ENCODE measurements at places on chromosomes 2 and 18. TPM values are rescaled to one million over a fixed set of nuclear protein-coding genes. Genes with fewer than 3 reads are reported as not detected.

DNA sequence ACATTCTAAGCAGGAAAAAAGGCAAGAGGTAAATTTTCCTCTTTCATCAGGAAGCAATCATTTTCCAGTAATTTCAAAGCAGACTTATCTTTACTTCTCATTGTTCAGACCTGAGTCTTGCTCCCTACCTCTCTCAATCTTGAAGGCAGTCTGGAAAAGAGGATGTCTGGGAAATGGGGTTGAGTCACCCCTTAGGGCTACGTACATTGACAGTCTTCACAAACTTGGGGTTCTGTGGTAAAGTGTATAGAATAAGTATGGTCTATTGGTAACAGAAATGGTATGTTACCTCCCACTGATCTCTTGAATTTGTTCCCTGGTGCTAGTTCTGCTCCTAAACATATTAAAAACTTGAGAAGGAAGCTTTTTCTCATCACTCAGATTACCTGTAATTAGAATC is 361.3 kb downstream of the SS18 start:
- DNase-seq: no peak

GRCh38 chr18:75036917-75037688 is 171.8 kb downstream of the PTGR3 start:
- DNase-seq: no peak

- no peak for DNase-seq
These were observed 176.6 kb downstream of the EN1 start for GRCh38 chr2:118670838-118671237.

DNA sequence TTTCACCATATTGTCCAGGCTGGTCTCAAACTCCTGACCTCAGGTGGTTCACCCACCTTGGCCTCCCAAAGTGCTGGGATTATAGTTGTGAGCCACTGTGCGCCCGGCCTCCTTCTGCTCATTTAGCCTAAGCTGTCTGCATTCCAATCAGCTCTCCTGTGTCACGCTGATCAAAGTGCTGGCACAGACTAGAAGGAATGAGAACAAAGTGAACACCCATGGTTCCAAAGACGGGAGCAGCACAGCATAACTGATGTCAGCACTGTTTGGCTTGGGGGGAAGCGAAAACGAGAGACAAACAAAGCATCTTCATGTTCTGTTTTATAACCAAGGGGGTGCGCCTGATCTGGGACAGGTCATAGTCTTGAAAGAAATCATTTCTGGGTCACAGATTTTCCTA is 43.3 kb downstream of the DIPK1C start:
- no peak for DNase-seq

DNA sequence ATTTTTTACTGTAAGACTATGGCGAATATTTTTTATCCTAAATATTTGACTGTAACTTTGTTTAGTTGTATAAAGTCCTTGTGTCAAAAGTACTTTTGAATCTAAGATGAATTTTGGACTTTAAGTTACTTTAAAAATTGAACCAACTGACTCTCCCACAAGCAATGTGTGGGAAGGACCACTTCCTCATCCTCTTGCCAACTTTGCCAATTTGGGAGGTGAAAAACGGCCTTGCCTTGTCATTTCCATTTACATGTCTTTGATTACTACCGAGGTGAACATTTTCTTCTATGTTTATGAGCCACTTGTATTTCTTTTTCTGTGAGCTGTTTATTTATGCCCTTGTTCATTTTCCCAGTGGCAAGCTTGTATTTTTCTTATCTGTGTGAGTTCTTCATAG is 12.8 kb upstream of the MSGN1 start:
- DNase-seq: no peak

GRCh38 chr2:202944408-202944807 is 32.3 kb downstream of the CARF start:
- DNase-seq: no peak

- no peak for DNase-seq
These were observed 16.4 kb upstream of the HNMT start for GRCh38 chr2:137947728-137948336.

DNA sequence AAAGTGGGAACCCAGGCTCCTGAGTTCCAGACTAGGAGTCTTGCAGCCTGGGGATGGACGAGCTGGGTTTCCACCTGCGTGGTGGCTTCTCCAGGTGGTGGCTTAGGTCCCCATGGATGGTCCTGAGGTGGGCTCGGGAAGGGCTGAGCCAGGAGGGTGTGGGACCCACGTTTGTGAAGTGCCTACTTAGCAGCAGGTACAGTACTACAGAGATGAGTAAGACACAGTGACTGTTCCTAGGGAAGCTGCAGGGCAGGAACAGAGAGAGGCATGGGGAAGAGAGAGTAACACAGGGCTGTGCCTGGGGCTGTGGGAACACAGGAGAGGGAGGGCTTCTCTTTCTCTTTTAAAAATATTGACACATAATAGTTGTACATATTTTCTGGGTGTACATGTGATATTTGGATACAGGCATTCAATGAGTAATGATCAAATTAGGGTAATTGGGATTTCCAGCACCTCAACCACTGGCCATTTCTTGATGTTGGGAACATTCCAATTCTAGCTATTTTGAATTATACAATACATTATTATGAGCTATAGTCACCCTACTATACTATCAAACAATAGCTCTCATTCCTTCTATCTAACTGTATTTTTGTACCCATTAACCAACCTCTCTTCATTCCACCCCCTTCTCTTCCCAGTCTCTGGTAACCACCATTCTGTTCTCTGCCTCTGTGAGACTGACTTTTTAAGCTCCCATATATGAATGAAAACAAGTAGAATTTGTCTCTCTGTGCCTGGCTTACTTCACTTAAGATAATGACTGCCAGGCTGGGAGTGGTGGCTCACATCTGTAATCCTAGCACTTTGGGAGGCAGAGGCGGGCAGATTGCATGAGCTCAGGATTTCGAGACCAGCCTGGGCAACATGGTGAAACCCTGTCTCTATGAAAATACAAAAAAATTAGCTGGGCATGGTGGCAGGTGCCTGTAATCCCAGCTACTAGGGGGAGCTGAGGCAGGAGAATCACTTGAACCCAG is 15.0 kb downstream of the TOGARAM2 start:
- DNase-seq: no peak

GRCh38 chr18:24189007-24189528 is 50.2 kb downstream of the CABYR start:
- DNase-seq: no peak

- no peak for DNase-seq
These were observed 3.9 kb upstream of the MYL1 start for GRCh38 chr2:210318891-210319290.

- DNase-seq: no peak
These were observed 4.7 kb downstream of the EPG5 start for GRCh38 chr18:45962461-45962860.

- DNase-seq: no peak
These were observed 159.5 kb downstream of the ERBB4 start for GRCh38 chr2:212379103-212379502.

DNA sequence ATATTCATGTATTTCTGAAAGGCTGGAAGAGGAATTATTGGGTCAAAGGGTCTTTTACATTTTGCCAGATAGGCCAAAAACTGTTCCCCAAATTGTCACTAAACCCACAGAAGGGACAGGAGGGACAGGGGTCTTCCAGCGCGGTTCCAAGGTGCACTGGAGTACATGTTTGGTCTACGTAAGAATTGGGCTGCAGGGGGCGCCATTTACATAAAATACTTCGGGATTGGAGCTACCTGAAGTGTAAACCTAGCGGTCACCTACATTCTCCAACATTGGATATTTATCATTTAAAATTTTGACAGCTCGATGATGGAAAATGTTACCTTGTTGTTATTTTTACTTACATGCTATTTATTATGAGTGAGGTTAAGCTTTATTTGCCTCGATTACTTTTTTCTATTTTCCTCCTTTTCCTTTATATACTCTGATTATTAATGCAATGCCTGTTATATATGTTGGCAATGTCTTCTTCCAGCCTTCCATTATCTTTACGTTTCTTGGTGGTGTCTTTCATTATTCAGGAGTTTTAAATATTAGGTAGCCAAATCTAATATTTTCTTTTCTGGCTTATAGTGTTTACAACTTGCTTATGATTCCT is 43.0 kb upstream of the RAB6C start:
- no peak for DNase-seq

- no peak for DNase-seq
These were observed 51.4 kb downstream of the SMCHD1 start for GRCh38 chr18:2706903-2707302.

GRCh38 chr2:69022548-69022947 is 9.6 kb downstream of the ANTXR1 start:
- no peak for DNase-seq

DNA sequence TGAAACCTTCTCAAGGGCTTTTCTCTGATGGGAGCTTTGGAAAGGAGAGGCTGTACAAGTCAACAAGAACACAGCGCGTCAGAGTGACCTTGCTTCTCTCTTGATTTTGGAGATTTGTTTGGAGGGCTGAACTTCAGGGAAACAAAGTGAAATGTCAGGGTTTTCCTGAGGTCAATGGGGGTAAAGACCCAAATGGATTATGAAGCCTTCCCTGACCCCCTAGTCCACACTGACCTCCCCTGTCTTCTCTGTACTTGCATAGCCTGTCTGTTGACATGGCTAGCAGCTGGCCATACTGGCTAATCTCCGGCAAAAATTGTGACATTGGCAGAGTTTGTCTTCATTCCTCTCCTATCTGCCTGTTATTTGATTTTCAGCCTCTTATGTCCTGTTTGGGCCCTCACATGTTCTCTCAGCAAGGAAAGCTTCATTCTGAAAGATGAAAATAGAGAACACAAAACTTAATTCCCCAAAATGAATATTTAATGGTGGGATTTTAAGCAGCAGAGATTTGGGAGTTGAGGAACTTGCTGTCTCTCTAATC is 149.3 kb upstream of the HAAO start:
- no peak for DNase-seq

The SIX3 gene
- total RNA-seq: not detected

The IFIH1 gene
- total RNA-seq: 59.8 TPM

The ANKRD23 gene
- total RNA-seq: 6.2 TPM

The TSPYL6 gene
- under 0.01 TPM for total RNA-seq

The REG3A gene
- total RNA-seq: not detected

The GCG gene
- not detected for total RNA-seq

The MAPRE2 gene
- 77.6 TPM for total RNA-seq

The RND3 gene
- under 0.01 TPM for total RNA-seq

The TGFA gene
- total RNA-seq: 0.27 TPM

The SH2D6 gene
- total RNA-seq: not detected

Measured in hematopoietic multipotent progenitor cell (in vitro differentiated cells).